ENCODE measurements at places on chromosomes 4 and X. TPM values are rescaled to one million over a fixed set of nuclear protein-coding genes. Genes with fewer than 3 reads are reported as not detected.
A peak's percentile ranks its signal among the peaks of the same experiment; 100 is the strongest.

DNA sequence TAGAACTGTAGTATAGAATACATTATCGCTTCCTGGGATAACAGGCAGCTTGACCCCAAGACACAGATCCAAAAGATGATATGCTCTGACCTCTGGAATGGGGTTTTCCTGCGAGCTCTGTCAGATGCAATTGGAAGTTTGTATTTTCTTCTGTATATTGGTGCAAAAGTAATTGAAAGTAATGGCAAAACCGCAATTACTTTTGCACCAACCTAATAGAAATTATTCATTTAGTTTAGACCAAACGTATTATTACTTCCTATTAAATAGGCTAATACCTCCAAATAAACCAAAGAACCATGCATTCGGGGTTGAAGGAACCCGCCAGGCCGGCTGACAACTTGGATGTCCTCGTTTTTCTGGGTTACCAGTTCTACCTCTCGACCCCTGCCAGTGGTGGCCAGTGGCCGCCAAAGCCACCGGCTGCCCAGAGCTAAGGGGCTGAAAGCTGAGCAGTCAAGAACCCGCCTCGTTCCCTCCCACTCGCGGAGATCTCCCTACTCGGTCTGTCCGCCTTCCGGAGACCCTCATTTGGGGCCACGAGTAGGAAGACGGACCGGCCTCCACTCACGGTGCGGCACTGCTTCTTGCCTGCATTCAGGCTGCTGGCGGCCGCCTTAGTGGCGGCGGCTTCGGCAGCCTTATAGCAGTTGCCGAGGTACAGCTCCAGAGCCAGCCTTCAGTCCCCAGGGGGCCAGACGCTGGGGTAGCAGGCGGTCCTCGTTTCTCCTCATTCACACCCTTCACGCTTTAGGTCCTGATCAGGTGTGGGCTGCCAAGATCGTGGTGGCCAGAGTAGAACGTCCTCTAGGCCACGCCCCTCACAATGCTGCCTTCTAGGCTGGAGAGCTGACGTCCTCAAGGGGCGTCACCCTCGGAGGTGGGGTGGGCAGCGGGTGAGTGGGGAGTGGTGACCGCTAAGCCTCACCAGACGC lies 121.9 kb downstream of the RBMX2 start:
- 0 out of 2 replicates have a peak, but pooled peaks cover 3% of the 10 kb centered on the region for H3K4me1 ChIP-seq
- H3K27ac ChIP-seq, result no peak overlapping the region
- DNase-seq, result peak; percentile 16
- no peaks in the 10 kb centered on the region for H3K27me3 ChIP-seq
- peak overlapping the region; percentile 67 for H3K4me3 ChIP-seq
- H3K36me3 ChIP-seq, result no peaks in the 10 kb centered on the region

- H3K4me1 ChIP-seq, result peaks cover 59% of the 10 kb centered on the region
- no peaks in the 10 kb centered on the region for H3K36me3 ChIP-seq
- H3K27me3 ChIP-seq, result no peaks in the 10 kb centered on the region
- H3K4me3 ChIP-seq, result peak overlapping the region; percentile 24
- peak overlapping the region; percentile 93 for H3K27ac ChIP-seq
- DNase-seq, result peak; percentile 3
These were observed 318.2 kb downstream of the CCSER1 start for GRCh38 chr4:90445380-90445779.

DNA sequence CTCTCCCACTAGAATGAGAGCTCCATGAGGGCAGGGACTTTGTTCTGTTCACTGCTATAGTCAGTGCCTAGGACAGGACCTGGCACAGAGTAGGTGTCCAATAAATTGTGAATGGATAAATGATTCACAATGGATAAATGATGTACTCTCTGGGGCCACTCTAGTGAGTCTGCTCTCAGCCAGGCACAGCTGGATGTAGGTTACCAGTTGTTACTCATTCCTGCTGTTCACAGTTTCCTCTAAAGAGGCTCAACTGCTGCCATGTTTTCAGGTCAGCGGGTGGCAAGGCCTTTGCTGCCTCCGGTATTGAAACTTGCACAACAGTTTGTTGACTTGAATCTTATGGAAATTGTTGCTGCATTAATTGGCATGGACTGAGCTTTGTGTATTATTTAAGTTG lies 99.1 kb downstream of the NHSL2 start:
- no peak overlapping the region for H3K4me3 ChIP-seq
- H3K4me1 ChIP-seq, result no peaks in the 10 kb centered on the region
- H3K36me3 ChIP-seq, result no peaks in the 10 kb centered on the region
- no peak overlapping the region for H3K27ac ChIP-seq
- DNase-seq, result no peak
- no peaks in the 10 kb centered on the region for H3K27me3 ChIP-seq

ARSJ gene
- total RNA-seq, result 16.4 TPM

FGFBP2 gene
- not detected for total RNA-seq

GAGE12H gene
- not detected for total RNA-seq

PLXNB3 gene
- total RNA-seq, result 27.3 TPM
